Activated naive CD8-positive, alpha-beta T cell treated with anti-CD3 and anti-CD28 coated beads, Interleukin-2, amount 50 U/mL, for 24 hours (primary cell): ENCODE measurements at places on chromosomes 13 and 19.

DNA sequence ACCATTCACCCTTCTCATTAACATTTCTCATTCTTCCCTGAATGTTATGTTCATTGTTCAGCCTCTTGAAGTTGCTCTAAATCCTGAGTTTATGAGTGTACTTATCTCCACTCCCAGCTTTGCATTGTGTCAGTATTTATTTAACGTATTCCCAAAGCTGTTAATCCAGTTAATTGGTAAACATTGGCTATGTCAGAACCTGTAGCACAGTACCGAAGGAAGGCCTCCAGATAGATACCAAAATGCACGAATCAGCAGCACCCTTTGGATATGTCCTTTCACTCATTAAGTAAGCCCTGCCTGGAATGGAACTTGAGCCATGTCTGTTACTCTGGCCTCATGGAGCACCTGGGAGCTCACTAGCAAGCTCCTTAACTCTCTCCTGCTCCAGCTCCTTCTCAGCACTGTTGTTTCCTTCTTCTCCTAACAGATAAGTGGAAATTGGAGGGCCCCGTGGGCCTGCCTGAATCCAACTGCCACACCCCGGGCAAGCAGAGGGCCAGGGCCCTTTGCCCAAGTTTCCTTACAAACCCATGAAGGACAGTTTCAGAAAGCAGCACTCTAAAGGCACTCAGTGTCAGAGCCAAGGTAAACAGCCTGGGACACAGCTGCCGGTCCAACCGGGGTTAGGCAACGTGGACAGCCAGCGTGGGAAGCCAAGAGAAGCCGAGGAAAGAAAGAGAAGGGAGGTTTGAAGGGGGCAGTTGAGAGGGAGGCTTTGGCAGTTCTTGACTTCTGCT lies 155.0 kb upstream of the SERP2 start:
- no peak for DNase-seq
- no peak overlapping the region for H3K27ac ChIP-seq
- no peak overlapping the region for H3K4me3 ChIP-seq
- H3K27me3 ChIP-seq: no peaks in the 10 kb centered on the region
- no peaks in the 10 kb centered on the region for H3K4me1 ChIP-seq
- H3K36me3 ChIP-seq: no peaks in the 10 kb centered on the region

GRCh38 chr13:106650690-106651205 lies 82.8 kb upstream of the ARGLU1 start:
- H3K4me1 ChIP-seq: no peaks in the 10 kb centered on the region
- H3K4me3 ChIP-seq: no peak overlapping the region
- H3K27ac ChIP-seq: no peak overlapping the region
- DNase-seq: no peak

DNA sequence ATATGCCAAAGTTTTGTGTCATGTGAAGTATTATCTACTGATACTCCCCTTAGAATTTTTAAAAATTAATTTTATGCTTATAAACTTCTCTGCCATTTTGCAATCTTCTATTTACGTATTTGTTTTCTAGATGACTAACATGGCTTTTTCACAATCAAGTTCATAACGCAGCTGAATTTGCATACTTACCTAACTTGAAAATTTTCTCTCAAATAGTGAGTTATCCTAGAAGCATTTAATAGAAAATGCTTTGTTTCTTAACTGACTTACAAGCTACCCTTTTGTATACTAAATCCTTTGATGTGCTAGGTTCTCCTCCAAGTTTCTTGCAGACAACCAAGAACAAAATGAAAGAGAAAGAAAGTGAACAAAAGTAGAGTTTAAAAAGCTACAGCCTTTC lies 683.5 kb downstream of the LIG4 start:
- no peaks in the 10 kb centered on the region for H3K36me3 ChIP-seq
- no peaks in the 10 kb centered on the region for H3K4me1 ChIP-seq
- no peak for DNase-seq

DNA sequence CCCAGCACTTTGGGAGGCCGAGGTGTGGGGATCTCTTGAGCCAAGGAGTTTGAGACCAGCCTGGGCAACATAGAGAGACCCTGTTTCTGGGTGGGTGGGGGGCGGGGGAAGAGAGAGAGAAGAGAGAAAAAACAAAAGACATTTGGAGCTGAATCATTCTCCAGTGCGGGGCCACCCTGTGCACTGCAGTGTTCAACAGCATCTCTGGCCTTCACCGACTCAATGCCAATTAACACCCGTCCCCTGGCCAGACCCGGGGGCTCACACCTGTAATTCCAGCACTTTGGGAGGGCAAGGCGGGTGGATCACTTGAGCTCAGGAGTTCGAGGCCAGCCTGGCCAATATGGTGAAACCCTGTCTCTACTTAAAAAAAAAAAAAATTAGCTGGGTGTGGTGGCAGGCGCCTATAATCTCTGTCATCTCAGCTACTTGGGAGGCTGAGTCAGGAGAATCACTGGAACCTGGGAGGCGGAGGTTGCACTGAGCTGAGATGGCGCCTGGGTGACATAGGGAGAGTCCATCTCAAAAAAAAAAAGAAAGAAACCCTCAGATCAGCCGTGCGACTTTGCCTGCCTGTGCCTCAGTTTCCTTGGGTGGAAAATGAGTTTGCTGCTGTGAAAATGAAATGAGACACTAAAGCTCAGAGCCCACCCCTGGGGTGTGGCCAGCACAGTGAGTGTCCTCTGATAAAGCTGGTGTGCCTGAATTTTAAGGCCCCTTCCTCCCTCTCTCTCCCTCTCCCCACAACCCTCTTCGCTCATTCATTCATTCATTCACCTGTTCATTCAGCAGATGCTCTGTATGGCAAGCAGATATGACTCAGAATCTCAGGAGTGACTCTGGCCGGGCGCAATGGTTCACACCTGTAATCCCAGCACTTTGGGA lies 6.4 kb downstream of the KLF2 start:
- DNase-seq: no peak
- H3K4me1 ChIP-seq: peaks cover 64% of the 10 kb centered on the region
- no peak overlapping the region for H3K27ac ChIP-seq
- no peak overlapping the region for H3K4me3 ChIP-seq

DNA sequence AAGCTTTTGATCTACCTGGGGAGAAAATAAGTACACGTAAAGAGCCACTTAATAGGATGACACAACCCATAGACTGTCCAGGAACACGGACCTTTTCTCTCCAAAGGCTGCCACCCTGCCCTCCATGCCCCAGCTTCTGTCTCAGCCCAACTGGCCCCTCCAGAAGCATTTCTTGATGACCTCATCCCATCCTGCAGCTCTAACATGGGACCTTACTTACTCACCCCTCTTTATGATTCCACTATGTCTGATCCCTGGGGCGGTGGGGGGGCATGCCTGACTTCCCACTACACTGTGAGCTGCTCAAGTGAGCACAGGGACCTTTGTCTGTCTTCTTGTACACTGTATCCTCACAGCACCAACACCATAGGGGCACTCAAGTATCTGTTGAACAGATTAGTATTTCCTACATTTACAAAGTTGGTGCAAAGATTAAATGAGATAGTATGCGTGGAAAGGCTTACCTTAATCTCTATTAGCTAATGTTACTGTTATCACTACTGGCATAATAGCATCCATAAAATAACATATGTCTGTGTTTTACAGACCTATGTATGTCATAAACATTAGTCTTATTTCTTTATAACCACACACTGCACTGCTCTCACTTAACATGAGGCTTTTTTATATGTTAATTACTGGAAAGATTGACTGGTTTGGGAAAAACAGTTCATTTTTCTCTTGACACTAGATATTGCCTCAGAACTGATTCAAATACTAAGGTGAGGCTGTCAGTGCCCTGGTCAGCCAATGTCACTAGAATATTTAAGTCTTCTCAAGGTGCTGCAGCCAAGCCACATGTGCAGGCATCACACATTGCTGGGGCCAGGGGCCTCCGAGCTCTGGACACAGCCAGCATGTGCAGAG lies 100.9 kb downstream of the FOXO1 start:
- peak overlapping the region; percentile 88 for H3K27ac ChIP-seq
- no peak for DNase-seq
- peak overlapping the region; percentile 35 for H3K4me3 ChIP-seq
- no peaks in the 10 kb centered on the region for H3K27me3 ChIP-seq
- H3K36me3 ChIP-seq: peaks cover 8% of the 10 kb centered on the region
